NCI-H524 (cell line): ENCODE measurements at places on chromosomes 11 and 22.

DNA sequence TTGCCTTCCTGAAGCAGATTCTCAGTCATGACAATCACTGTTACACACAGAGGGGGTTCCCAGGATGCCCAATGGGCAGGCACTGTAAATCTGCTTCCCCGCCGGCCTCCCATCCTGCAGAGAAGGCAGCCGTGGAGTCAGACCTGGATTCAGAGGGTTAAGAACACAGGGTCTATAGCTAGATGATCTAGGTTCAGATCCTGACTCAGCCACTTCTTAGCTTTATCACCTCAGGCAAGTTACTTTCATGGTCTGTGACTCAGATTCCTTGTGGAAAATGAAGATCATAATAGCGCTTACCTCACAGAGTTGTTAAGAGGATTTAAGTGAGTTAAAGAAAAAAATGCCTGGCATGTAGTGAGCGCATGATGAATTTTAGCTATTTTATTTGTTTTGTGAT lies 95.9 kb downstream of the TIMP3 start:
- DNase-seq: no peak

DNA sequence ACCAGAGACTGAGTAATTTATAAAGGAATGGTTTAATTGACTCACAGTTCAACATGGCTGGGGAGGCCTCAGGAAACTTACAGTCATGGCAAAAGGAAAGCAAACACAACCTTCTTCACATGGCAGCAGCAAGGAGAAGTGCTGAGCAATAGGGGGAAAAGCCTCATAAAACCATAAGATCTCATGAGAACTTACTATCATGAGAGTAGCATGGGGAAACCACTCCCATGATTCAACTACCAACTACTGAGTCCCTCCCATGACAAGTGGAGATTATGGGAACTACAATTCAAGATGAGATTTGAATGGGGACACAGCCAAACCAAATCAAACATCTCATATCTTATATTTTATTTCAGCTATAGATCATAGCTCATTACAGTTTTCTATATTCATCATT lies 33.0 kb downstream of the GRIA4 start:
- no peak for DNase-seq

DNA sequence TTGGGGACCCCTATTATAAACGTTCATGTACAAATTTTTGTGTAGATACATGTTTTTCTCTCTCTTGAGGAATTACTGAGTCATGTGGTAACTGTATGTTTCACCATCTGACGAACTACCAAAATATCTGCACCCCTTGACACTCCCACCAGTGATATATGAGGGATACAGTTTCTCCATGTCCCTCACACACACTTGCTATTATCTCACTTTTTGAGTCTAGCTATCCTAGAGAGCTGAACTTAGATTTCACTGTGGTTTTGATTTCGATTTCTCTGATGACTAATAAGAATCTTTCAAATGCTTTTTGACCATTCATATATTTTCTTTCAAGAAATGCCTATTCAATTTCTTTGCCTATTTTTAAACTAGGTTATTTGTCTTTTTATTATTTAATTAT lies 200.2 kb downstream of the PGR start:
- no peak for DNase-seq

- DNase-seq: no peak
Observed at GRCh38 chr22:29740216-29740615, 20.4 kb downstream of the CABP7 start.

- no peak for DNase-seq
Observed at GRCh38 chr11:123382555-123383074, 47.5 kb upstream of the GRAMD1B start.

- no peak for DNase-seq
Observed at GRCh38 chr11:116387641-116388040, 385.1 kb downstream of the BUD13 start.

DNA sequence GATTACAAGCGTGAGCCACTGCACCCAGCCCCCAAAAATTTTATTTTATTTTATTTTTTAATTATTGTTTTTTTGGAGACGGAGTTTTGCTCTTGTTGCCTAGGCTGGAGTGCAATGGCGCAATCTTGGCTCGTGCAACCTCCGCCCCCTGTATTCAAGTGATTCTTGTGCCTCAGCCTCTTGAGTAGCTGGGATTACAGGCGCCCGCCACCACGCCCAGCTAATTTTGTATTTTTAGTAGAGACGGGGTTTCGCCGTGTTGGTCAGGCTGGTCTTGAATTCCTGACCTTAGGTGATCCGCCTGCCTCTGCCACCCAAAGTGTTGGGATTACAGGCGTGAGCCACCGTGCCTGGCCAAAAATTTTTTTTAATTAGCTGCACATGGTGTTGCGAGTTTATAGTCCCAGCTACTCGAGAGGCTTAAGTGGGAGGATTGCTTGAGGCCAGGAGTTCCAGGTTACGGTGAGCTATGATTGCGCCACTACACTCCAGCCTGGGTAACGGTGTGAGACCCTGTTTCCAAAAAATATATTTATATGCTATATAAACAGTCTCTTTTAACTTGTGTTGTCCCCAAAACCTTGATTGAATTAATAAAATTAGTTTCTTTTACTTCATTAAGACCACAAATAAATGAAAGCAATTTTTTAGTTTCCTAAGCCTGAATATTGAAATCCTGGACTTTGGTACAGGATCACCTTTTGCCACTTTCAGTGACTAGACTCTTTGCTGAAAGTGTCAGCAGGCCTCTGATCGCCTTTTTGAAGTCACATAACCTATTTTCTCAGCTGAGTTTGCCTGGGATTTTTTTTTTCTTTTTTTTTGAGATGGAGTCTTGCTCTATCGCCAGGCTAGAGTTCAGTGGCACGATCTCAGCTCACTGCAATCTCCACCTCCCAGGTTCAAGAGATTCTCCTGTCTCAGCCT lies 16.2 kb downstream of the ATG13 start:
- no peak for DNase-seq

DNA sequence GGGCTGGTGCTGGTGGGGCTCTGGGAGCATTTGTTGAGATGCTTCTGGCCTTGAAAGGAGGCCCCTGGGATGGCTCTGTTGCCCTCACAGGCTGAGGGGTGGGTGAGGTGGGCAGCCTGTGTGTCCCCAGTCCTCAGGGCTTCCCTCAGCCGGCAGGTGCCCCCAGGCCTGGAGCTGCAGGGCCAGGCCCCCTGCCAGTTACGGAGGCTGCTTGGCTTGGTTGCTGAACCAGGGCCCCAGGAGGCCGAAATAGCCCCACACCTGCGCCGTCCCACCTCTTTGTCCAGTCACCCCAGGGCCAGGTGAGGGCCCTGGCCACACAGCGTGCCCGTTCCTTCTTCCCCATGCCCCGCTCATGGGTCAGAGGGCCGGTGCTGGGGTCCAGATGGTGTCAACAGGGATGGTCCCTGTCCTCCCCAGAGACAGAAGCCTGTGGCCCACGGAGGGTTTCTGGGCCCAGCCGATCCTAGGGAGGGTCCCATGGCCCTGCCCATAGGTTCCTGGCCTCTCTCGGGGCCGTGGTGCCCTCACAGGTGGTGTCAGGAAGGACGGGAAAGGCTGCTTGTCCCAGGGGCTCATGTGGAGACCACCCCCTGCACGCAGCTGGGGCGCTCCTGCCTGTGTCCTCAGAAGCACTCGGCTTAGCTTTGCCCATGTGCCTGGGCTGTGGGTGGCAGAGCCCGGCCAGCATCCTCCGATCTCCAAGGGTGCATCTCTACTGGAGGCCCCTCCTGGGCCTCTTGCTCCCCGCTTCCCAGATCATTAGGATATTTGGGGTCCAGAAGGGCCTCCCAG lies 9.2 kb upstream of the TSSC4 start:
- no peak for DNase-seq

DNA sequence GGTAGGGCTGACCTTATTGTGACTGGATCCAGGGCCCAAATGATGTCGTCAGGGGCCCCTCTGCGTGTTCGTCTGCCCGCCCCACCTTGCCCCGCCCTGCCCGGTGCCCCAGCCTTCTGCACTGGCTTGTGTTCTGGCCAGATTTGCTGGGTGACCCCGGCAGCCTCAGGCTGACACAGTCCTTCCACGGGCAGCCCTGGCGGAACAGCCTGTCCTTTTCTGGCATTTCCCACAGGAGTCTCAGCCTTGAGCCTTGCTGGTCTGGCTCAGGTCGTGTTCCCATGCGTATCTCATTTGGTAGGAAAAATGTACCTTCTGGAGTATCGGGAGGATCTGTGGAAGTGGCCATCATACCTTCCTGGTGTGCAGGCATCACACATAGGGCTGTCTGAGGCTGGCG lies 31.0 kb downstream of the IGHMBP2 start:
- DNase-seq: no peak

DNA sequence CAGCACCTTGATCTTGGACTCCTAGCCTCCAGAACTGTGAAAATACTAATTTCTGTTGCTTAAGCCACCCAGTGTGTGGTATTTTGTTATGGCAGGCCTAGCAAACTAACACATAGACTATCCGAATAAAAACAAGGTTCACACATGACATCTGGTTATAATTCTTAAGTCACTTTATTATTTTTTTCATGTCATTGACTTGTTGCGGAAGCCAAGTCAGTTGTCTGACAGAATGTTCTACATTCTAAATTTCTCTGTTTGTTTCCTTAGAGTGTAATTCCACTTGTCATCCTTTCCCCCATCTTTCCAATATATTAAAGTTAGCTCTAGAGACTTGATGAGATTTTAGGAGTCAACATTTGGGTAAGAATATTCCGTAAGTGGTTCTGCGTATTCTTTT lies 40.6 kb downstream of the RAB30 start:
- DNase-seq: no peak

- DNase-seq: no peak
Observed at GRCh38 chr11:115759622-115760460, 255.6 kb upstream of the CADM1 start.

DNA sequence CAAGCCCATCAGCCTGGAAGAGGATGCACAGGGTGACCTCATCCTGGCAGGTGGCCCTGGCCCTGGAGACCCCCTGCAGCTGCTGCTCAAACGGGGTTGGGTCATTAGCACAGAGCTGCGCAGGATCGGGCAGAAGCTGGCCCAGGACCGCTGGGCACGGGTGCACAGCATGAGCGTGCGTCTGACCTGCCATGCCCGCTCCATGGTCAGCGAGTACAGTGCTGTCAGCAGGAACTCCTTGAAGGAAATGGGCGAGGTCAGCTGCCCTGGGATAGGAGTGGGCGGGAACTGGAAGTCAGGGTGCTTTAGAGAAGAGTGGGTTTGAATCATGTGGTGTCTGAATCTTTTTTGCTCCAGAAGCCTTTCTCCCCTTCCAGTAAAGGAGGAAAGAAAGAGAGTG lies 61.1 kb downstream of the INSC start:
- DNase-seq: no peak

- DNase-seq: no peak
Observed at GRCh38 chr22:43500792-43501785, 89.3 kb downstream of the MPPED1 start.

GRCh38 chr11:110909336-110909735 lies 197.1 kb upstream of the ARHGAP20 start:
- peak; percentile 79 for DNase-seq

DNA sequence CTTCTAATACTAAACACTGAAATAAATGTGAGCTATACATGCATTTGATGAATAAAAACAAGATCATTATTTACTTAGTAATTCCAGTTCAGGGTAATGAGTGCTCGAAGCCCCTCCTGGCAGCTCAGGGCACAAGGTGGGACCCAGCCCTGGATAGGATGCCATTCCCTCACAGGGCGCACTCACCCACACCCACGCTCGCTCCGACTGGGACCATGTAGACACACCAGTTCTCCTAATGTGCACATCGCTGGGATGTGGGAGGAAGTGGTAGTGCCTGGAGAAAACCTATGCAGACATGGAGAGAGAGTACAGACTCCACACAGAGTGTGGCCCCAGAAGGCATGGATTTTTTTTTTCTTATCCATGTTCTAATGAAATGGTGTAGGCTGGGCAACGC lies 44.5 kb upstream of the RASSF10 start:
- DNase-seq: no peak

DNA sequence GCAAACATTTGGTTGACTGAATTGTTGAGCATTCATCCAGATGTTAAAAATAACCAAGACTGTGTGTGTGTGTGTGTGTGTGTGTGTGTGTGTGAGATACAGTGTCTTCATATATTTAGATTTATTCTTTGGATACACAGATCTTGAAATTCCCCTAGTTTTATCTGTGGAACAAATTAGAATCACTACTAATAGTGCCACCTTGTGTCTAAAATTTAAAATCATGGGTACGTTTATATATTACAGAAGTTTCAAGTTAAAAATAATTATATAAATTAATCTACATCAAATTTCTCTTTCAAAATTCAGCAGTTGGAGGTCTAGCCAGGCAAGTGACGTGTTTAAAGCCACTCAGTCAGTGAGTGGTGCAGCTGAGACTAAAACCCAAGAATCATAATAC lies 1566.2 kb upstream of the TENM4 start:
- DNase-seq: no peak

GRCh38 chr11:130092661-130093060 lies 23.0 kb downstream of the APLP2 start:
- DNase-seq: no peak

- DNase-seq: no peak
Observed at GRCh38 chr22:48705917-48706605, 1121.6 kb downstream of the BRD1 start.

DNA sequence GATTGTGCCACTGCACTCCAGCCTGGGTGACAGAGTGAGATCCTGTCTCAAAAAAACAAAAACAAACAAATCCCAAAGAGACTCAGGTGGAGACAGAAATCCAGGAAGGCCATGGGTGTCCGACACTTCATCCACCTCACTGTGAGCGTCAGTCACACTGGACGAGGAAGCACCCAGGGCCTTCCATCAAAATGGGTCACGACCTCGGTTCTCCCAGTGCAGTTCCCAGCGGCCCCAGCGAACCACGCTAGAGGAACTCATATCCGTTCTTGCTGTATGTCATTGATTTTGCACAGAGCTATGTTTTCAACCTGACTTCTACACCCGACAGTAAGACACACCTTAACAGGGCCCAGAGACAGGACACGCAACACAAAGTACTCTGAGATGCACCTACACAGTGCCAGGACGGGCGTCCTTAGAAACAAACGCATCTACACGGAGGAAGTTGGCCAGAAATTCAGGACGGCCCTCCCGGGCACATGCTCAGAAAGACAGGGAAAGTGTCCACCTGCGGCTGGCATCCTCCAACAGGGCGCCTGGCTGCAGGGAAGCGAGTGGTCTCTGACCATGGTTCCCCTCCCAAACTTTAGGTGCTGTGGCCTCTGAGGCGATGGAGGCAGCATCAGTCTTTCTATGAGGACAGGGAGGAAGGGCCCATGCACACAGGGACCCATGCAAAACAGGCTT lies 410.5 kb downstream of the CTTN start:
- DNase-seq: no peak

DNA sequence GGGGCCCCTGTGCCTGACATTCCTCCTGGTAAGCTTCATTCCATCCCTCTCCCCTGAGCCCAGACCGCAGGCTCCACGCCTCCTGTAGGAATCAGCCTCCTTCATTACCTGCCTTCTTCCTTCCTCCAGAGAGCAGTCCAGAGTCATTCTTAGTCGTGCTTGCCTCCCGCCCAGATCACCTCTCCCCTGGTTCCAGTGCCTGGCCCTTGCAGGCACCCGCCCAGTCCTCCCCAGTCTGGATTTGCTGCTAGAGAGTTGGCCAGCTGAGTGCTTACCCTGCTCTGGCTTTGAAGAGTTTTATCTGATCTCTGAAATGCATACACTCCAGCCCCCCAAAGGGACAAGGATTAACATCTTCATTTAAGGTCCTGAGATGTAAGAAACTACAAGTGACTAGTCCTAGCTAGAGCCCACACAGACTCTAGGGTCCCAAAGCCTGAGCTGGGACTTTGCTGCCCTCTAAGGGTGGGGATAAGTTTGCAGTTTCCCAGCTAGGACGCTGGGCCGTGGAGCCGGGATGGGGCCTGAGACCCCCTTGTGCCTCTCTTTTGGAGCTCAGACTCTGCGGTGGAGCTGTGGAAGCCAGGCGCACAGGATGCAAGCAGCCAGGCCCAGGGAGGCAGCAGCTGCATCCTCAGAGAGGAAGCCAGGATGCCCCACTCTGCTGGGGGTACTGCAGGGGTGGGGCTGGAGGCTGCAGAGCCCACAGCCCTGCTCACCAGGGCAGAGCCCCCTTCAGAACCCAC lies 1.6 kb downstream of the NR1H3 start:
- peak; percentile 12 for DNase-seq
